ENCODE measurements at places on chromosomes 7 and 10.

DNA sequence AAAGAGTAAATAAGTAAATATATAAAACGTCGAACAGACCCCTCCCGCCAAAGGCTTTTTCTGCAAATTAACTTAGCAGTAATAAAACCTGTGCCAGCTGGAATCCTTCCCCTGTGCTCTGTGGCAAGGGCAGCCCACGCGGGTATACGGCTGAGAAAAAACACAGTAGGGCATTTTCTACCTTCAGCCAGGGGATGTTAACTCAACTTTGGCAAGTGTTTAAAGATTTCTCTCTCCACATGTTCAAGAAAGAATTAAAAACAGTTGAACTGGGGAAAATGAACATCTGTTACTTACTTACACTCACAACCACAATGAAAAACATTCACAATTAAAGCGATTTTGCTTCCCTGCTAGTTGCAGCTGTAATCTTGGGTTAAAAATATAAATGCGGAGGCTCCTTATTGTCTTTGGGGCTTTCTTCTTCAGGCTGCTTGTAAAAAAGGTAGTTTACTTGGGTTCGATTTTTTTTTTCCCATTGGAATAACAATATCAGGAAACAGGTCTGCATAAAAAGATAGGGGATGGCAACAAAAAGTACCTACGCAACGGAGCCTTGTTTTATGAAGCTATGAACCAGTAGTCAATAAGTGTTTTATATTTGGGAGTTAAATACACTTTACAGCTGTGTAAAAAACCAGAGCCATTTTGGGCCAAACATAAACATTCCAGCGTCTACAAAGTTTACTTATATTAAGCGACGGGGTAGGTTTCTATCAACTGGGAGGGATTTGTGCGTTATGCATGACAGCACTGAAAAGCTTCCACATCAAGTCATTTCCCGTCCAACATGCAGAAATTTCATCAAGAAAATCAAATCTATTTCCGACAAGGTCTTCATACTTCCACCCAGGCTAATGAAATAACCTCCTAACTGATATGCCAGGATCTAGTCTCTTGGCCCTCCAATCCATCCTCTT, 132.7 kb downstream of the TAX1BP1 start:
- DNase-seq: no peak

DNA sequence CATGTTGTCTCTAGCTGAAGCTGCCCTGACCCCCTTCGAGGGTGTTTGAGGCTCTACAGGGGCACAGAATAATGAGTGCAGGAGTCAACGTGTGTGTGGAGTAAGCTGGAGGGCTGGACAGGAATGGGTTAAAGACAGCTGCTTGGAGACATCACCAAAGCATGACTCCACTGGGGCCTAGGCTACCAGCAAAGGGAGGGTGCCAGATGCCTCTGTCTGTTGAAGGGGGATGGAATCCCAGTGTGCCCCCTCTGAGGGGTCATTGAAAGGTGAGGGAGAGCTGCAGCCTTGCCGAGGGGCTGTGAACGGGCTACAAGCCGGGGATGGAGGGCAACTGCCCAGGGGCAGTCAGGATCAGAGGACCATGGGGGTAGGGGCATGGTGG, 51.7 kb upstream of the PODXL start:
- no peak for DNase-seq

DNA sequence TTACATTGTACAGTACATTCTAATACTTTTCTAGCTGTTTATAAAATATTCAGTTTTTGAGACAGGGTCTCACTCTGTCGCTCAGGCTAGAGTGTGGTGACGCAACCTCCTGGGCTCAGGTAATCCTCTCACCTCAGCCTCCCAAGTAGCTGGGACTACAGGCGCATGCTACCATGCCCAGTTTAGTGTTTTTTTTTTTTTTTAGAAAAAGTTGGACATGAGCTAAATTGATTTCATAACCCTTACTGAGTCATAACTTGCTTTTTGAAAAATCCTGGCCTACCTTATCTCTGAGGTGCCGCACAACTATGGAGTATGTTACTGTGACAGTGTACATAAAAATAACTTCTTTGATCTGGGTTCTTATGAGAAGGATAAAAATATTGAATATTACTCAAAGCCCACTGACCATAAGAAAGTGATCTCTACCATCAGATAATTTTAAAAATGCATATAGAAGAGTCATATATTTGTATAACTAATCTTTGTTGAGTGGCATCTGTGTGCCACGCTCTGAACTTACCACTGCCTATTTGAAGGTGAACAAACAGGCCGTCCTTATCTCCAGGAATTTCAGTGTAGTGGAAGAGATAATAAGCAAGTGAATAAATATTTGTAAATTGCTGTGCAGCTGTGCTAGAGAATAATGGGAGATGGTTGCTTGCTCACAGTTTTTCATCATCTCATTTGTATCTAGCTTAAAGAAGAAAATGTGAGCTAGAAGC, 73.2 kb downstream of the PPP1R9A start:
- DNase-seq: no peak

- no peak for DNase-seq
Observed at GRCh38 chr7:22418251-22419046, 61.5 kb upstream of the RAPGEF5 start.

DNA sequence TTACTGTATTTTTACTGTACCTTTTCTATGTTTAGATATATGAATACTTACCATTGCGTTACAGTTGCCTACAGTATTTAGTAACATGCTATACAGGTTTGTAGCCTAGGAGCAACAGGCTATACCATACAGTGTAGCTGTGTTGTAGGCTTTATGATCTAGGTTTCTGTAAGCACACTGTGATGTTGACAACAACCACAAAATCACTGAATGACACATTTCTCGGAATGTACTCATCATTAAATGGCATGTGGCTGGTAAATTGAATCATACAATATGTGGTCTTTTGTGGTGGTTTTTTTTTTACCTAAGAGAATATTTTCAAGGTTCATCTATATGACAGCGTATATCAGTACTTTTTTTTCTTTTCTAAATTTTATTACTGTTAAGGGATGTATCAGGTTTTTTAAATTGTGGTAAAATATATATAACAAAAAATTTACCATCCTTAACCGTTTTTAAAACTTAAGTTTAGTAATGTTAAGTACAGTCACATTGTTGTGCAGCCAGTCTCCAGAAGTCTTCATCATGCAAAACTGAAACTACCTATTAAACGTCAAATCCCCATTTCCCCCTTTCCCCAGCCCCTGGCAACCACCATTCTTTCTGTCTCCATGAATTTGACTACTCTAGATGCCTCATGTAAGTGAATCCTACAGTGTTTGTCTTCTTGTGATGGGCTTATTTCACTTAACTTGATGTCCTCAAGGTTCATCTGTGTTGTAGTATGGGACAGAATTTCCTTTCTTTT, 21.5 kb downstream of the BTAF1 start:
- DNase-seq: no peak

DNA sequence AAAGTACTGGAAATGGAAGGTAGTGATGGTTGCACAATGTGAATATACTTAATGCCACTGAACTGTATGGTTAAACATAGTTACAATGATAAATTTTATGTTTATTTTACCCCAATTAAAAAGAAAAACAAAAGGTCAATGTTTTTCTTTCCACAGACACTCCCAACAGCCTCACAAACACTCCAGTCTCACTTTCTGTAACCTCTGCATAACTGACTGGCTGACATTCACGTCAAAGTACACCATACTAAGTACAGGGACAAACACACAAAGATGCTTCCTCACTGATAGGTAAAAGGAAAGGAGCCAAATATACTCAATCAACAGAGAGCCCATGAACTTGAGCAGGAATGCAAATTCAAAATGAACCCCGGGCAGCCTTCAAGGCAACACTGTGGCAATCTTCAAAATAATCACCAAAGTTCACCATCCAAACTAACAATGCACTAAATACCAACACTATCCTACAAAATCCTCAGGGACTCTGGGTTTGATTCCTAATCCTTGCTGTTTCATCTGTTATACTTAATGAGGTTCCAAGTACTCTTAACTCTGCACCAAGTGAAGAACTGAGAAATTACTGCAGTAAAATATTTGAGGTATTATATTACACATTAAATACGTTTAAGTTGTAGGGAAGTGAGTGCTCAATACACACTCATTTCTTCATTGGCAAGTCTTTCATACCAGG, 90.8 kb downstream of the ARMH3 start:
- no peak for DNase-seq

DNA sequence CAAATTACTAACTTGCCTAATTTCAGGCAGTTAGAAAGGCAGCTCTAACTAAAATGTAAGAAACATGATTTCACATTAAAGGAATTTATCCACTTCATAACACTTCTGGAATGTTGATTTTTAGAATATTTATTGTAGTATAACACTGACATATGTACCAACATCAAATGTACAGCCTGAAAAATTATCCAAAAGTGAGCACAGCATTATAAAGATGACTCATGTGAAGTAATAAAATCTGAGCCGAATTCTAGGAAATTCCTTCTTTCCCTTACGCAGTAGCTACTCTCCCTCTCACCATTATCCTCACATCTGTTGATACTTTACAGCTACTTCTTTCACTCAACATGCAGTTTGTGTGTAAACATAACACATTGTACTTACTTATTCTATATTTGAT, 610.6 kb downstream of the ZWINT start:
- no peak for DNase-seq

GRCh38 chr10:111551001-111551400, 474.2 kb downstream of the ADRA2A start:
- DNase-seq: no peak

- DNase-seq: no peak
Observed at GRCh38 chr10:108753326-108753725, 1170.0 kb downstream of the XPNPEP1 start.

GRCh38 chr7:70571403-70571934, 560.5 kb upstream of the GALNT17 start:
- no peak for DNase-seq

- no peak for DNase-seq
Observed at GRCh38 chr7:77266291-77266794, 66.7 kb upstream of the FGL2 start.

- DNase-seq: no peak
Observed at GRCh38 chr7:71473366-71473967, 341.5 kb downstream of the GALNT17 start.

DNA sequence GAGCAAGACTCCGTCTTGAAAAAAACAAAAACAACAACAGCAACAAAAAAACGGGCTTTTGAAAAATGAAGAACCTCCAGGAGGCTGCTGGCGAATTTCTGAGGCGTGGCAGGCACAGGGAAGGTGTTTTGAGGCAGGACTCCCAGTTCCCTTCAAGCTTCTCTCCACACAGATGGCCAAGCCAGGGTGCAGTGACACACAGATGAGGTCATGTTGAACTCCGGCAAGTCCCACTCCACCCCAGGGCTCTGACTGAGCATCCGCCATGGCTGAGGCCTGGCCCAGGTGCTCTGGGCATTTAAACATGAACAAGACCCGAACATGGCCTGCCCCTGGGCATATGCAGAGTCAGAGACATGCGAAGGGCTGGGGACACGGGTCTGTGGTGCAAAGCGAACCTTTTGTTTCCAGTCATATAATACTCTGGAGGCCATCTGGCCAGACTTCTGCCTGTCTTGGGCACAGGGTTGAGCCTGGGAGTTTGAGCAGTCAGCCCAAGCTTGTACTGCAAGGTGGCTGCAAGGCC, 514.6 kb upstream of the FOXK1 start:
- DNase-seq: no peak

- DNase-seq: peak; percentile 63
Observed at GRCh38 chr7:157396316-157397035, 59.7 kb downstream of the DNAJB6 start.

DNA sequence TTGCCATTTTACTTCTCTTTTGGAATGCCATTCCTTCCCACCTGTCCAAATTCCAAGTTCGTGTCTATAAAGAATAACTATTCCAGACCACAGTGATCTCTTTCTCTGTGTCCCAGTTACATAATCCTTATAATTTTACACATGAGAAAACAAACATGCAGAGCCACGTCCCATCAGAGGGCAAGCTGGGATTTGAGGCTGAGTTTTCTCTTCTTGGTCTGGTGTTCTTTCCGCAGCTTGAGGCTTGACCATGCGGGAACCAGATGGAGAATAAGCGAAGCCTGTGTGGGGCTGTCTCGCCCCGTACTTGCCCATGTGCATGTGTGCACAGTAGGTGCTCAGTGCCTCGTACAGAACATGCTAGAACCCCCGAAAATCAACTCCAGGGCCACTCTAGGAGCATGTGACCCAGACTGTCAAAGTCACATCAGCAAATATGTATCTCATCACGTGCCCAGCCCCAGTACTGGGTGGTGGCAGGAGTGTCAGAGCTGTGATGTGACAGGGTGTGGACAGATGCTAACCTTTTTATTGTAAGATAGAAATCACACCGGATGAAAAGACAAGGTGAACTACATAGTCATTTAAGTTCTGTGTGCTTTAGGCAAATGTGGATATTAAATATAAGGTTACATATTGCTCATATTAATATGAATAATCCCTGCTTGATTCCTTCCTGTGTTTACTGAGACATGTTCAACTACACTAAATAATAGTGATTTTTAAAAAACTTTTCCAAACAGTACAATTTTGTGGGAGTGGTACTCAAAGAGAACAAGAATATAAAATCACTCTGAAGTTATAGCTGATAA, 3.2 kb downstream of the INSIG1 start:
- no peak for DNase-seq

DNA sequence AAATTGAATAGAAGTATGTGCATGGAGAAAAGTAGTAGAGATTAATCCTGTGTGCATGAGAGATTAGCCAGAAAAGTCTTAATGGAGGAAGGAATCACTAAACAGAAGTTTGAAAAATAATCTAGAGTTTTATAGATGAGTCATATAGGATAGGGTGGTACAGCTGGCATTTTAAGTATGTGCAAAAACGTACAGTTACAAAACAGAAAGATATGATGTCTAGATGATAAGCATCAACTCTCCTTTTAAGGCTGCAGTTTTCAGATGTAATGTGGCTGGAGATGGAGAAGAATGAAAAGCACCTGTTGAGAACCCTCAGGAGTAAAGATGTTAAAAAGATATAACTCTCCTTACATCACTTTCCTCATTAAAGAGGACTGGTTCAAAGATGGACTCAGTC, 271.3 kb downstream of the STK31 start:
- DNase-seq: no peak

DNA sequence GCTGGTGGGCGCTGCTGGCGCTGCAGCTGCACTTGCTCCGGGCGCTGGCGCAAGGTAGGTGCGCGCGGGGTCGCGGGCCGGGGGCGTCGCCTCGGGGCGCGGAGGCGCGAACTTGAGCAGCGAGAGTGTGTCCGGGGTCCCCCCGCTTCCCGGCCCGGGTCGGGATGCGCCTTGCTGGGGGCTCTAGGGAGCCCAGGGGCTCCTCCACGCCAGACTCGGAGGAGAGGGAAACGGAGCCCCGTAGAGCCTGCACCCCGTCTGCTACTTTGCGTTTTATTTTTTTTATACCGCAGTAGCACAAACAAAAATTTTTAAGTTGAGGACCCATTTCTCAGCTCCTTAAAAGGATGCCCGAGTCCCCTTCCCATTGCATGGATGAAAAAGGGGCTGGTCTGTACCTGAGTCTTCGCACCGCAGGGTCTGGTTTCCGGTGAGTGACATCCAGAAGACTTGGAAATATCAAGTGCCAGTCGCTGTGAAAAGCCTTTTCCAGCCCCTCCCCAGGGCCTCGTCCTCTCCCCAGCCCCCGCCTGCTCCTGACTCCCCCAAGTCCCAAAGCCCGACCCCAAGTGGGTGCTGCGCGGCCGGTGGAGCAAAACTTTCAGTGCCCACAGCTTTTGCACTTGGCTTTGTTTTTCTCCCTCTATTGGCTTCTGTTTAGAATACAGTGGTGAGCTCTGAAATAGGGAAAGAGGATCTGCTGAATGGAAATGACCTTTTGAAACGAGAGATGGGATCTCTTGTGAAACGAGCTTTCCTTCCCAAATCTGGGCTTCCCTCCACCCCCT, 973 bp downstream of the SDK1 start:
- no peak for DNase-seq

Measured in aorta (tissue), 5 donors.